Gastroesophageal sphincter (tissue), 4 donors: ENCODE measurements at places on chromosomes 6 and 20. TPM values are rescaled to one million over a fixed set of nuclear protein-coding genes. Genes with fewer than 3 reads are reported as not detected.

The NNAT gene
- total RNA-seq, result 8.5 TPM

The MMP24 gene
- total RNA-seq, result 3.4 TPM

- ATAC-seq, result no peak
Measured at GRCh38 chr20:21618759-21619416, 86.6 kb upstream of the PAX1 start.

DNA sequence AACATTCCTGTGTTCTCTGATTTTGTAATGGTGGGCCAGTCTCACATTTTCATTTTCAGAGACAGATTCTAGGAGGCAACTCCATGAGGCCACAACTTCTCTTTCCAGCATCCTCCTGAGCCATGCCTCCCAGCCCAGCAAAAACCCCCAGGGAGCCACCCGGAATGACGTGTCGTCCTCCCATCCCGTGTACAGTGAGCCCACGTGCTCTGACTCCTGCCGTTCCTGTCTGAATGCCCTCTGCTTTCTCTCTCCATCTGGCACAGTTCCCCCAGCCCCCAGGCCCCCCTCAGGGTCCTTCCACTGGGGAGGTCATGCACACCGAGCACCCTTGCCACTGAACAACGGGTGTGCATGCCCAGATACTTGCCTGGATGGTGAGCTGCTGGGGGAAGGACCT lies 38.0 kb downstream of the C20orf203 start:
- no peak for ATAC-seq
